ENCODE measurements at places on chromosomes 6 and 20.

DNA sequence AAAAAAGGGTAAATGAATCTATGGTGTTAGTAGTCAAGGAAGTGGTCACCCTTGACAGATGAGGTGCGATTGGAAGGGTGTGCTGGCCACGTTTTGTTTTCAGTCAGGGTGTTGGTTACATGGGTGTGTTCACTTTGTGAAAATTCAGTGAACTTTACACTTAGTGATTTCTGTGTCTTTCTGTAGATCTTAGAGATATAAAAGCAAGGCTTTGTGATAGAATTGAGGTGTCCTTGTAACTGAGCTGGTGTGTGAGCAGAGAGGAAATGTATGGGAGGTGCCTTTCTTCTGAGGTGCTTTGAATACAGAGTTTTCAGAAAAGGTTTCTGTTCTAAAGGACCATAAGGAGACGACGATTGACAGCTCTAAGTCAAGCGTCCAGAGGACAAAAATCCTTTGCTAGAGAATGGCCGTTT, 90.5 kb downstream of the SAMD3 start:
- no peak for DNase-seq

GRCh38 chr6:7131390-7131789, 23.6 kb downstream of the RREB1 start:
- DNase-seq, result no peak

GRCh38 chr20:40673442-40673841, 15.6 kb downstream of the MAFB start:
- DNase-seq, result no peak

DNA sequence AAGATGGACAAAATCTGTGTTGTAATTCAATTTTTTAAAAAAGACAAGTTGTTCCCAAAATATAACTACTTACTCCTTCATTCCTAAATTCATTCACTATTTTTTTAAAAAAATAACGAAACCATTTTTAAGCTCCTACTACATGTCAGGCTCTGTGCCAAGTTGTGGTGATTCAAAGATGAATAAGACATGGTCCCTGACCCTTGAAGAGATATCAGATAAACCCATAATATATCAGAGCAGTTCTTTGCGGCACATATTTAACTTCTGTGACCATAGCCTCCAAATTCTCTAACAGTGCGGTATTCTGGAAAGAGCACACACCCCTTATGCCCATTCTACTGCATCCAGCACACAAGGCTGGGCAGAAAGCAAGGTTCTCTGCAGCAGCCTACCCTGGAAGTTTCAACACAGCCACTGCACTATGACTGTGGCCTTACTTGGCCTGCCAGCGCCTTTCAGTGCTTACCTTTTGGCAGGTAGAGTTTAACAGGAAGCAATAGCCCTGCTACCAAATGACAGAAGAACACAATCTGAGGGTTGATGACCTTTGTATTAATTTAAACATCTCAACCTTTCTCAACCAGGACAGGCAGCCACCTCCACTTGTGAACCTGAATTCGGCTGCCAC, 406.5 kb downstream of the BTBD9 start:
- DNase-seq, result peak; percentile 44

GRCh38 chr6:23692184-23692583, 433.8 kb upstream of the NRSN1 start:
- DNase-seq, result peak; percentile 45

GRCh38 chr6:13461805-13462204, 25.6 kb downstream of the GFOD1 start:
- peak; percentile 41 for DNase-seq

DNA sequence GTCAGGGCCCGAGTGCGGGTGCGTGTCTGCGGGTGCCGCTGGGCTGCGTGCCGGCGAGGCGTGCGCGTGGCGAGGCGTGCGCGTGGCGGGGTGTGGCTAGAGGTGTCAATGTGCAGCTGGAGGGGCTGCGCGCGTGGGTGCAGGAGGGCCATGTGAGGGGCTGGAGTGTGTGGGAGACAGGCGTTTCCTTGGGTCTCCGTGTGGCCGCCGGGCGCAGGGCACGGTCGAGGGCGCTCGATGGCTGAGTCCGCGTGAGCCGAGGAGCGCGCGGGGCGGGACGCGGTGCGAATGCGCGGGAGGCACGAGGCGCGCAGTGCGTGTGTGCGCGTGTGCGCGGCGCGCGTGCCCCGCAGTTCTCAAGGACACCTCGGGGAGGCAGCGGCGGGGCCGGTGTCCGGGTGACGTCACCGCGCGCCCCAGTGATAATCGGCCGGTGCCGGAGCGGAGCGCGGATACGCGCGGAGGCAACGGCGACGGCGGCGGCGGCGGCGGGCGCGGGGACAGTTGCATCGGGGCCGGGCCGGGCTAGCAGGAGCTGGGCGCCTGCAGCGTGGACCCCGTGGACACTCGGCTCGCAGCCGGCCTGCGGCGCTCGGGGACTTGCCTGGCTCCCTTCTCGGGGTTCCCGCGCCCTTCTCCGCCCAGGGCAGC, 38.7 kb downstream of the YTHDF1 start:
- peak; percentile 50 for DNase-seq

DNA sequence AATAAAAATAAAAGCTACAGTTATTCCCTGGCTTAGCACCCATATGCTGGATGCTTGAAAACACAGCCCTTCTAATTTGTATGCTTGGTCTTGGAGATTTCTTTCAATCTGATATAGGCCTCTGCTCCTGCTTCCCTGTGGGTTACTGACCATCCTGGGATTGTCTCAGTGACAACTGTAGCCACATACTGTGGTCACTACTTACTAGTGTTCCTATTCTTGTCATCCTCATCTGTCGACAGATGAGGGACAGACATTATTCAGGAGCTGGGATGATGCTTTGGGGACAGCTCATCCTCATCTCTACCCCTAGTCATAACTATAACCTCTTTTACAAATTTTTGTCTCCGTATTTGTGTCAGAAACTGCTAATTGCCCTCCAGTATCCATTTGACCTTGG, 388.9 kb upstream of the MAP3K7 start:
- no peak for DNase-seq

- DNase-seq, result no peak
Observed at GRCh38 chr6:30888816-30889495, 4.6 kb downstream of the DDR1 start.

DNA sequence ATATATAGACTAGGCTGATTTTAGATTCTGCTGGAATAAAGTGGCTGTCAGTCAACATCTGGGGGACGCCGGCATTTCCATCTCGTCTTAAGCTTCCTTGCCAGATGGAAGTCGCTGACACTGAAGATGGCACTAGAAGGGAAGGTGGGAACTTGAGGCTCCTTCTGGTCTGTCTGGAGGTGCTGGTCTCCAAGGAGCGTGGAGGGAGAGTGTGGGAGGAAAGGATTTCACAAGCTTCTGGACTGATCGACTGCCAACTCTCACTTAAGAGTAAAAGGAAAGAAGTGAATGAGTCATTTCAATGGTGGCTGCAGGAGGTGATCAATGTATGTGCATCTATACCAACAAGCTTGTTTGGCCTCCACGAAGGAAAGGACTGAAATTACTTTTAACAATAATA, 40.4 kb downstream of the DUSP22 start:
- no peak for DNase-seq

DNA sequence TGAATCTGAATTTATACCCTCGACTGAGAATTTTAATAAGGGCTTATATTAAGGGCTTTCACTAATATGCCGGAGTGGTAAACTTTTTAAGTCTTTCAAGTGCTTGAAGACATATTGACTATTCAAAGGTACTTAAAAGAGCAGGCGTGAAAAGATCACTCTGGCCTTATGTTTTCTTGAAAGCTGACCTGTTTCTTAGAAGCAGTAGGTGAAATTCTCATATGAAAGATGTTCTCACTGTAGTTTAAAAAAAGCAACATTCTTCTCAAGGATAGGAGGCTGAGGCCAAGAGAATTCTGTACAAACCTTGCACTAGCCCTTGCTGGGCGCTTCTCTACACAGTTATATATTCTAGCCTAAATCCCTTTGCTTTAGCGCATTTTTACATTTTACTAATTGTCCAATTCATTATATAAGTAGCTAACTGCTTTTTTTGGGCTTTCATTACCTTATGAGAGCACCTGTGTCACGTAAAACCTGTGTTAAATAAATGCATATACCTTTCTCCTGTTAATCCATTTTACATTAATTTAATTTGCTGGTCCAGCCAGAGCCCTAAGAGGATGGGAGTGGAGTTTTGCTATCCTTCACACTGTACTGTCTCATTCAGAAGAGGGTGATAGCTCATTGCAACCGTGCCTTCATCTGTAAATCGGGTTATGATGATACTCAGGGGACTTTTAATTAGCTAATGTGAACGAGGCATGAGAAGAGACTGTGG, 59.6 kb upstream of the HFE start:
- DNase-seq, result no peak

- no peak for DNase-seq
Observed at GRCh38 chr20:41055679-41056078, 27.1 kb downstream of the TOP1 start.

DNA sequence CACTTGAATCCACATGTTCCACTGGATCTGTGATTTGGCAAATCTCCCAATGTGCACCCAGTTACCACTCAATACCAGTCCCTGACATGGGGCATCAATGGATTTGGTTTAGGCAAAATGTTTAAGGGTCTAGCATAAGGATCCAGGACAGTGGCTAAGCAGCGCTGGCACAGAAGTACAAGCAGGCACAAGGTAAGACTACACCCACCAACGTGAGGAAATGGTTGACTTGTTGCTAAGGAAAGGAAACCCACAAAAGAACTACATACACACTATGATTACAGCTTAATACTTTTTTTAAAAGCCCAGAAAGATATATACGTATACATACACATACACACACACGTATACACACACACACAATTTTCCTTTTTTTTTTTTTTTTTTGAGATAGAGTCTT, 79.0 kb downstream of the DNAAF9 start:
- no peak for DNase-seq

DNA sequence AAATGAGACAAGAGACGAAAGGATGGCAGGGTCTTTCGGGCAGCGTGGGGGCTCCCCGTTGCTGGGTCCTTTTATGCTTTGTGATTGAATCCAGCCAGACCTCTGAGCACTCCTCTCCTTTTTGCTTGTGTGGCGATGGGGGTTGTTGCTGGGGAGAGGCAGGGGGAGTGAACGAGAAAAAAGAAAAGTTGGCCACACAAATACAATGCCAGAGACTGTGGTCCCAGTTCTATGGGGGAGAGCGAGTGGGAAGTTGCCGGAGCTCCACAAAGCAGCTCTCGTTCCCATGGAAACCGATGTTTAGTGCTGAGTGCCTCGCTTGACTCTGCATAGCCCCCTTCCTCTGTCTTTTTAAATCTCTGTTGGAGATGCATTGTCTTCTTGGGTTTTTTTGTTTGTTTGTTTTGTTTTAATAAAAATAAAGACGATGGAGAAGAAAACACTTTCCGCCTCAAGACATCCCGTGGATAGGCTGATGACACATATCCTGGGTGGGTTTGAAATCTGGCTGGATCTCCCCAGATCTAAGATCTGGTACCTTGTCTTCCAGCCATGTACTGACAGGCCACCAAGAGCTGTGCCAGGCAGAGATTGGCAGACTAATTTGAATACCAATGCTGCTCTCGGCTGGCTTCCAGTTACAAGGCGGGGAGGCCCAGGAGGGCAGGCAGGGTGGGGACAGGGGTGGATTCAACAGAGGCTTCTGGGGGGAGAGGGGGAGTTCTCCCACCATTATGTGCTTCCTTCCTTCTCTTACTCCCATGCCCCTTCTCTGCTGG, 529.3 kb downstream of the QKI start:
- peak; percentile 60 for DNase-seq

DNA sequence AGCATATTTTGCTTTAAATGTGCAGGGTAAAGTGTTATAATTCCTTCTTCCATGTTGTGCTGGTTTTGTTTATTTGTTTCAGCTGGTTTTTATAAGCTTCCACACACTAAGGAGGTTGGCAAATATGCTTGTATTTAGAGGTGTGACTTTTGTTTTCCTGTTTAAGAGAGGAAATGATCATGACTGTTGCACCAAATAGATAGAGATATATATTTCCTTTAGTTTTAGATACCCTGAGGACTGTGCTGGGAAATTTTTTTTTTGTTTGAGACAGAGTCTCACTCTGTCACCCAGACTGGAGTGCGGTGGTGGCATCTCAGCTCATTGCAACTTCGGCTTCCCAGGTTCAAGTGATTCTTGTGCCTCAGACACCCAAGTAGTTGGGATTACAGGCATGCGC, 5.8 kb downstream of the TBPL1 start:
- no peak for DNase-seq

DNA sequence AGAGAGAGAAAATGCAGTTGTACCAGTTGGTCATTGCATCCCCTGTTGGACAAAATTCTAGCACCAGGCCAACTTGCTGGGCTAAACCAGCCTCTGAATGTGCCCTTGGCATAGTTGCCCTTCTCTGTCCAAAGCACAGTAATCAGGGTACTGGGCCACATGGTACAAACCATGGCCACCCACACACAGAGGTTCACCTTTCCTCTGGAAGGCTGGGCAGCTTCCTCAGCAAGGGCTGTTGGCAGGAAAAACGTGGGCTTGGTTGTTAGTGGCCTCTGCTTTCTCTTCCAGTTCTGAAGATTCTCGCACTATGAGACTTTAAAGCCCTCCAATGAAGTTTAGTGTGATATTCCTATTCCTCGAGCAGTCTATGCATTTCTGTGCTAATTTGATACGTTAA, 706 bp downstream of the DDO start:
- no peak for DNase-seq

DNA sequence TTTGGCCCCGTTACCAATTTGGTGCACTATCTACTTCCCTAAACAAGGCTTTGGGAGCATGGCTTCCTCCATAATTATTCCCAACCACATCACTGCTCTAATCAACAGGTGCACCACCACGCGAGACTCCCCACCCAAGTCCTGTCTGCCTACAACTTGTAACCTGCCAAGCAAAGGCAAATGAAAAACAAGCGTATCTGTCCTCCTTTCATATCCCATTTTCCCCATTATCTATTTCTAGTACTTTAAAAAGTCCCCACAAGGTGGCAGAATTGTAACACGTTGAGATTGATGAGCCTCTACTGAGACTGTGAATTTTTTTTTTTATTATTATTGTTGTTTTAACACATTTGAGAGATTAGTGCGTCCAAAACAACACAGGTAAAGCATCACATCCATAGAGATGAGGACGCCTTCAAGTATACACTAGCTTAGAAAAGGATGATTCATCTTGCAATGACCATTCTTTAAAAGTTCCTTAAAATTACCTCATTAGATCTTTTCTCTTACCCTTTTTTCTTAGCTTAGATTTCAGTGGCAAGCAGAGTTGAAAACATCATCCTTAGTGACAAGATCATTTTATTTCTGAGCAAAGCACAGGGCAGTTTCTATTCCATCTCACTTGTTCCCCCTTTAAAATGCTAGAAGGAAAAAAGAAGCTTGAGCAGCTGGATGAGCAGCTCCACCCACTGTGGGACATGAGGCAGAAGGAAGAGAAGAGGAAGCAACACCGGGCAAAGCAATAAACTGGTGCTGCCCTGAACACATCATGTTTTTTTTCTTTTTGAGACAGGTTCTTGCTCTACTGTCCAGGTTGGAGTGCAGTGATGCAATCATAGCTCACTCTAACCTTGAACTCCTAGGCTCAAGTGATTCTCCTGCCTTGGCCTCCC, 210.8 kb downstream of the ARHGAP18 start:
- DNase-seq, result peak; percentile 56

- DNase-seq, result no peak
Observed at GRCh38 chr6:167157863-167158262, at the start of gene GPR31. TSS of gene GPR31 (minus strand) at chr6:167157980. CDS start at chr6:167157831, 149 bp downstream.

Data from NCI-H69 (cell line).